NCI-H1092 (cell line): ENCODE measurements at places on chromosomes 11 and 22.

- DNase-seq, result no peak
Measured at GRCh38 chr11:31424652-31425051, 55.0 kb downstream of the DNAJC24 start.

DNA sequence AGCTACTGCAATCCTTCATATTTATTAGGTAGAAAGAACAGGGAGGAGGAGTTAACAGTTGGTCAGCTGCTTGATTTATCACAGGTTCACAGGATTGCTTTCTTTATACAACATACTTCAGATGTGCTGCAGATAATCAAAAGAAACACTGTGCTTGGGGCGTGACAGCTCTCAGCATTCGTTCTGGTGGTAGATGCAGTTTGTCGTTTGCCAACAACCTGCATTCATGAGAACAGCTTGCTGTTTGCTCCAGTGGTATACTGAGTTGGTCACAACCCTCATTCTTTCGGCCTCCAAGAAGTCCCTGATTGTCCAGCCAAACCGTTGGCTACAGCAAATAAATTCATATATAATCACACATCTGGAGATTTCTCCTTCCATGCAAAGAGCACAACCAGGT, 120.5 kb downstream of the ZNF280B start:
- no peak for DNase-seq

- no peak for DNase-seq
Measured at GRCh38 chr11:122703541-122704272, 48.2 kb downstream of the UBASH3B start.

GRCh38 chr11:15208378-15209222, 93.9 kb downstream of the INSC start:
- DNase-seq, result peak; percentile 62

- no peak for DNase-seq
Measured at GRCh38 chr11:46984548-46984947, 48.0 kb downstream of the CSTPP1 start.

DNA sequence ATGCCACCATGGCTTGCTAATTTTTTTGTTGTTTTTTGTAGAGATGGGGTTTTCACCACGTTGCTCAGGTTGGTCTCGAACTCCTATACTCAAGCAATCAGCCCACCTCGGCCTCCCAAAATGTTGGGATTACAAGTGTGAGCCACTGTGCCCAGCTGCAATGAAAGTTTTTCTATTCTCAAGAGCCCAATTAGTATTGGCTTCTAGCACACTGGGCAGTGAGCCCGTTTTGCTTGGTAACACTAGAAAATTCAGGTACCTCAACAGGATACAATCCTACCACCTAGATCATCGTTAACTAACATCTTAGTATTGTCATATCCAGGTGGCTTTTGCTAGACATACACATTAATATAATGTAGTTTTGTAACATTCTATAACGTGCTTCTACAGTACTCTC, 19.0 kb downstream of the SEC14L3 start:
- DNase-seq, result no peak

GRCh38 chr11:111633756-111634362, 31.6 kb downstream of the SIK2 start:
- no peak for DNase-seq

GRCh38 chr11:12506404-12506921, 129.1 kb downstream of the PARVA start:
- no peak for DNase-seq

- no peak for DNase-seq
Measured at GRCh38 chr11:18697576-18697975, 1.0 kb upstream of the TMEM86A start.

DNA sequence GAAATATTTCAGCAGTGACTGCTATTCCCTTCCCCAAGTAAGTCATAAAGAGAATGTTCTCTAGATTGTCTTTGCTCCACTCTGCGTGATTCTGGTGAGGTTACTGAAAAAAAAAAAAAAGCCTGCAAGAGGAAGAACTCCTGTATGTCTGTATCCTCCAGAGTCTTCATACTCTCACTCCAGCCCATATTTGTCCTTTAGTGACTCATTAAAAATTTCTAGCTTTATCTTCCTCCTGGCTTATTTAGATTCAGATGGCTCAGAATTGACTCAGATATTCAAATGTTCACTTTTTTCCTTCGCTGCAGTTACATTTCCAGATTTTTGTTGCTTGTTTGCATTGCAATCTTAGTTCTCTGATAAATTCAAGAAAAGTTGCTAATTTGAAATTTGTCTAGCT, 76.3 kb upstream of the CNTN5 start:
- DNase-seq, result no peak

- DNase-seq, result no peak
Measured at GRCh38 chr11:19592842-19593241, 119.8 kb upstream of the NAV2 start.

DNA sequence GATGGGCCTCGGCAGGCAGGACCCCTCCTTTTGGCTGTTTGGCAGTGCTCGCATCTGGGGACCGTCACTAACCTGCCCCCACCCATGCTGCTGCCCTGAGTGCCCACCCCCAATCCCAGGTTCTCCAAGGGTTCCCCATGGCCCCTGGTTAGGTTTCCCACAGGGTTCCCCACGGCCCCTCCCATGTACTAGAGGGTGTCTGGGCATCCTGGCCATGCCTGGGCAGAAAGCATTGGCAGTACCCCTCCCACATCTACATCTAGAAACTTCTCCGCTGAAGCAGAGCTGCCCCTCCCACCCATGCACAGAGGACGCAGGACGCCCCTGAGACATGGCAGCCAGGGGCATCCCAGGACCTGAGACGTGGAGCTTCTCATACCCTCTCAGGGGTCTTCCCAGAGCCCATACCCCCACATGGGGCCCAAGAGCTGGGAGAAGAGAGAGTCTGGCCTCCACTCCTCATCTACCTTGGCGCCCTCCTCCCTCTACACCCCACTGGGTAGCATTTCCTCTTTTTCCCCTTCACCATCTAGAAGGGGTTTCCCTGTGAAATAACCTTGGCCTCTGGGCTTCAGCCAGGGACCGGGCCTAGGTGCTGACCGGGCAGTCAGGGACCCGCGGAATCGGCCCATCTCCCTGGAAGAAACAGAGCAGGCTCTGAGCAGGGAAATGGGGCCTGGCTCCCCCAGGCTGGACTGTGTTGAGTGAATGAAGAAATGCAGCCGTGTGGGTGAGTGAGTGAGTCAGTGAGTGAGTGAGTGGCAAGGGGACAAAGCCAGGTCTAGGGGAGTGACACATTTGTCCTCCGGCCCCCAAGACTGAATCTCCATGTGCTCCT, 987.3 kb downstream of the BRD1 start:
- no peak for DNase-seq

GRCh38 chr11:103581760-103582159, 454.7 kb upstream of the DDI1 start:
- DNase-seq, result no peak

DNA sequence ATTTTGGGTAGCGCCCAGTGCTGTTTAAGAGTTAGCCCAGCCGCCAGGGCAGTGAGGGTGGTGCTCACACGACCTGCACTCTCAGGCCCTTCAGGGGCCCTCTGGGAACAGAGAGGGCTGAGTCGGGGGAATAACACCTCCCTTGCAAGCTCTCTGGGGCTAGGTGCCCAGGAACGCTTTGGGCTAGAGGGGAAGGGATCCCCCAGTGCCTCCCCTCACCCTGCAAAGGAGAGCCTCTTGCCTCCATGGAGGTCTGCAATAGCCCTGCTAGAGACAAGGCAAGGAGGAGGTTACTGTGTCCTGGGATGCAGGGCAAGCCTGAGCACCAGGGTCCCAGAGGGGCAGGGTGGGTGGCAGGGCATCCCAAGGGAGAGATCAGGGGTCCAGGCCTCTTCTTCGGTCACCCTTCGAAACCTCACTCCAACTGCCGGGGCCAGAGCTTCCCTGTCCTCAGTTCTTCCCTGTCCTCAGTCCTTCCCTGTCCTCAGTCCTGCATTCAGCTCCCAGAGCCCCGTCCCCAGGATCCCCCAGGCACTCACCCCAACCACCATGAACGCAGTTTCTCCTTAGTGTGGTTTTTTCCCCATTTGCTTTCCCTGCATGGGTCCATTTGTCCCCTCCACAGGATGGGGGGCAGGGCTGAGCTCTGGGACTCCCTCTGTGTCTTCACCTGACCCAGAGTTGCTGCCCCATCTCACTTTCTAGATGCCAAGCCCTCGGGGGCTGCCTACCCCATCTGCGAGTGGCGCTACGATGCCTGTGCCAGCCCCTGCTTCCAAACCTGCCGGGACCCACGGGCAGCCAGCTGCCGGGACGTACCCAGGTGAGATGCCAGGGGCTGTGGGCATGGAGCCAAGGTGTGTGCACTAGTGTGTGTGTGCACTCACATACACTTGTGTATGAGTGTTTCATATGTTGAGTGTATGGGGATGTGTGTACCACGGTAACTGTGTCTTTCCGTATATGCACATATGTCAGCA, 60.8 kb downstream of the OTOG start:
- no peak for DNase-seq

DNA sequence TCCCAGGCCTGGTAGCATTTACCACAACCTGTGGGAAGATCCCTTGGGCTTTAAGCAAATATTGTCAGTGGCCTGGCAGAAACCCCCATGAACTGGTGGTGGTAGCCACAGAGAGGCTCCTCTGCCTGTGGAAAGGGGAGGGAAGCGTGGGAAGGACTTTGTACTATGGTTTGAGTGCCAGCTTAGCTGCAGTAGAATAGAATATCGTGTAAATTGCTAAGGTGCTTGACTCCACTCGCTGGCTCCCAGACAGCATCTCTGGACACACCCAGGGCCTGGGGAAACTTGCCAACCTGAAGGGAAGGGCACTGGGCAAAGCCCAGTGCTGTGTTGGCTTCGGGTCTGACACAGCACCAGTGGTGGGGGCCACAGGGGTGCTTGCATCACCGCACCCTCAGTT, 52.6 kb downstream of the XRRA1 start:
- DNase-seq, result no peak

DNA sequence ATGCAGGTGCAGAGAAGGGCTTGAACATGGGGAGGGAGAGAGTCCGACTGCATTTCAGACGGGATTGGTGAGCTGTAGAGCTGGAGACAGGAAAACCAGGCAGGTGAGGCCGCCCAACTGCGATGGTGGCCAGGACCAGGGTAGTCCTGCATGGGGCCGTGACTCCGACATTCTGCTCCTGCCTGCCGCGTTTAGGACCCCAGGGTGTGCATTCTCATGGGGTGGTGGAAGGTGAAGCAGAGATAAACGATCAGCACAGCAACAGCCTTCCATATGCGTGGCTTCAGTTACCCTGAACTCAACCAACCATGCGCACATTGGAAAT, 29.3 kb downstream of the SHANK2 start:
- DNase-seq, result no peak

GRCh38 chr11:74057249-74058151, 48.6 kb upstream of the UCP3 start:
- no peak for DNase-seq

GRCh38 chr11:80636999-80637398, 1196.2 kb upstream of the TENM4 start:
- no peak for DNase-seq

DNA sequence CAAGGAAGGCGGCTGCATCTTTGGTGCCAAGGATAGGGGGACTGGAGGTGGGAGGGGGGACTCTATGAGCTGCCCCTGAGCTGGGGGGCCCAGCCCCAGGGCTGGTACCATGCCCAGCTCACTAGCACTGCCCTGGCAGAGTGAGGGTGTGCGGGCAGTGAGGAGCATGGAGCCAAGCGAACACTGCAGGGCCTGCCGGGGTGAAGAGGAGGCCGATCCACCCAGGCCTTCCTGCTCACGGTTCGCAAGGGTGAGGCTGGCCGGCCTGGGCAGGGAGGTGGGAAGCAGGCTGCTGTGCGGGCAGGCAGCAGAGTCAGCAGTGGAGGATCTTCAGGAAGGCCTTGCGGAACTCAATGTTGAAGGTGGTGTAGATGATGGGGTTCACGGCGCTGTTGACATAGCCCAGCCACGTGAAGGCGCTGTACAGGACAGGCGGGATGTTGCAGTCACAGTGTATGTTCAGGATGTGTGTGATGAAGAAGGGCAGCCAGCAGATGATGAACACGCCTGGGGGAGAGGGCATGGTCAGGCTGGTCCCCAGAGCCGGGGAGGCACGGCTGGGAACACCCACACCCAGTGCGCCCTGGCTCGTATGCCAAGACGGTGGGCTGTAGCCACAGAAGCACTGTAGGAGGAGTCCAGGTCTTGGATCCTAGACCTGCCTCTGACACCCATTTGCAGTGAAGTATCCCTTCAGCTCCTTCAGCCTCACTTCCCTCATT, 23.0 kb downstream of the ANKK1 start:
- DNase-seq, result no peak

DNA sequence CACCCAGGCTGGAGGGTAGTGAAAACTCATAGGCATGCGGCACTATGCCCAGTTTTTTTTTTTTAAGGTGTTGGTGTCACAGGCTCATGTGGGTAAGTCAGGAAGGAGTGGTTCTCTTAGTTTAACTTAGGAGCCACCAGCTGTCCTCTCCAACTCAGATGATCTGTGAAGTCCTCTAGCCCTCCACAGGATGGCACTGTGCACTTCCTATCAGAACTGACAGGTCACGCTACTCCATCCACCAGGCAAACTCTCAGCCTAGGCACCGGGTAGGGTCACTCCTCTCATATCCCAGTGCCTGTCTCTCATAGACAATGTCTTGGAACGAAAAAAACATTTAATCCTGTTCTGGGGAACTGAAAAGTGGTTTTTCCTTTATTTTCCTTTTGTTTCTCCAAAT, 16.5 kb downstream of the NAP1L4 start:
- DNase-seq, result no peak

- DNase-seq, result no peak
Measured at GRCh38 chr22:48335442-48336139, 1492.1 kb downstream of the BRD1 start.

- no peak for DNase-seq
Measured at GRCh38 chr11:134350381-134350780, 18.6 kb downstream of the GLB1L2 start.

- no peak for DNase-seq
Measured at GRCh38 chr11:78902771-78903507, 328.3 kb upstream of the NARS2 start.

DNA sequence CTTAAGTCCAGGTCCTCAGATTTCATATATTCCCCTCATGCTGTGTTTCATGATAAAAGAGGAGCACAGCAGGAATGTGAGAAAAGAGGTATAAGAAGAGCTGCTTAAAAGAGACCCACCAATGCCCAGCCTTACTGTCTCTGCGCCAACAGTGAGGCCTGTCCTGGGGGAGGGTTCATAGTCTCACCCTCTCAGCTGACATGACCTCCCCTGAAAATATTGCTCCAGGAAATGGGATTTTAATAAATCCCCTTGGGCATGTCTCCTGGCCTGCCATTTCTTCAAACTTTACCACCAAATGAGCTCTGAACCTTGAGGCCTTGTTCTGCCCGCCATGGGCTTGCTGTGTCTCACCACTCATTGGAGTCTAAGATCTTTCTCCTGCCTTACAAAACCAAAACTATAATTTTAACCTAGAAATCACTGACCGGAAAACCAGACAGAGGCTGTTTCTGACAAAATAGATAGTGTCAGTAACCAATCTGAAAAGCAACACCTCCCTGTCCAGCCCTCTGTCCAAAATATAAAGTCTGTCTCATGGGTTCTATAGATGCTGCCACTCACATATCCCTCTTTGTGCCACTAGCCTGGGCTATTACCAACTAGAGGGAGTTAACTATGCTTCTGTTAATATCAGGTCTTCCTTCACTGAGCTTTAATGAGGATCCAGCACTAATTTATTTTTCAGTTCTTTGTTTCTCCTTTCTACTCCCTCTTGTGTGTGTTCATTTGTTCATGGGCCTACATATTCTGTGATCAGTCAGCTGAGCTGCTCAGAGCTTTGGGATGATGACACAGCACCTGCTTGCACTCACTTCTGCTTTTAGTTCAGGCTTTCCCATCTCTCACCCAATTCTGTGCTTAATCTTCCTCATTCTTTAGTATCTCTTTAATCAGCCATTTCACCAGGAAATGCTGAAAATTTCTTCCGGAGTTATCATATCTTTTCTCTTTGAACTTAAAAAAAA, at the start of gene OR2AG2:
Gene OR2AG2, minus strand, starts transcription at position 51 of the 968 bp plus-strand sequence. CDS start 3,019 bp downstream, outside the sequence.
- no peak for DNase-seq

GRCh38 chr11:68598816-68599653, 85.3 kb upstream of the GAL start:
- DNase-seq, result no peak
